SK-N-SH treated with all-trans-retinoic acid at 6 μM for 48 hours (cell line): ENCODE measurements at places on chromosomes 11 and 22.

DNA sequence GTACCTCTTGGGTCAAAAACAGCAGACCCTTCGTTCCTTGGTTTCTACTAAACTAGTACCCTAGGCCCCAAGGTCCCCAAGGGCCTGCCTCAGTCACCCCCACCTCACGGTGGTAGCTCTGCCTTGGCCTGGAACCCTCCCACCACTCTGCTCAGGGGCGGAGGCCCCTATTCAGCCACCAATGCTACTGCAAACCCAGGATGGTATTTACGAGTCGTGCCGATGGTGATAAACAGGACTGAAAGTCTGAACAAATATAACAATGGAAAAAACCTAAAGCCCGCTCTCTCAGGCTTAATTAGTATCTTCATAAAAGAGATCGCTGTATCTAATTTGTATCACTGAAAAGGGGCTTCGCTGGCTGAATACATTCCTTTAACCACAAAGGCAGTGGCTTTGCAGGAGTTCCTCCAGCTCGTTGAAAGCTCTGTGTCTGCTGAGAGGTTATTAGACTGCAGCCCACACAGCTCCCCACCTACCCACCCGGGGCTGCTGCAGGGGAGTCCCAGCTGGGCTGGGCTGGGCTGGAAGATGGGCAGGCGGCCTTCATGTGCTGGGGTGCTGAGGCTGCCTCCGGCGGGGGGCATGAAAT is 15.2 kb downstream of the SHISAL1 start:
- no peak for ATAC-seq

DNA sequence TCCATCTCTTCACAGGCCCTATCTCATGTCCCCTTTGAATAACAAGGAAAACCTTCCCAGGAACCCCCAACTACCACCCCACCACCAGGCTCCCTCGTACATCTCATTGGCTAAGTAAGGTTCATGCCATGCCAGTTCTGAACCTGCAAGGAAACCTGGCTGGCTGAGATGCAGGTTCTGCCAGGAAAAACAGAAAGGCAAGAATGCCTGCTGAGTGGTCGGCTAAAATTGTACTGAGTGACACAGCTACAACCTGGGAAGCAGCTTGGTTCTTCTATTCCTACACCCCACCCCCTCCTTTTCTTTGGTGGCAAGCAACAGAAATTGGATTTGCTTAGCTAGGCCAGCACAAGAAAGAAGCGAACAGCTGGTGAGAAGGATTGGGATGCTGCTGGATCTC is 36.1 kb upstream of the TSPAN18 start:
- no peak for ATAC-seq

GRCh38 chr11:27603376-27603990 is 96.8 kb downstream of the BDNF start:
- ATAC-seq = no peak

- no peak for ATAC-seq
These were observed 144.6 kb downstream of the BRD1 start for GRCh38 chr22:49683032-49683431.

- no peak for ATAC-seq
These were observed 773.2 kb downstream of the DLG2 start for GRCh38 chr11:84853841-84854497.

- ATAC-seq = no peak
These were observed 37.1 kb downstream of the RNF141 start for GRCh38 chr11:10503777-10504480.

GRCh38 chr11:87127101-87127500 is 89.4 kb downstream of the TMEM135 start:
- no peak for ATAC-seq

GRCh38 chr11:3000032-3000961 is 8.2 kb upstream of the NAP1L4 start:
- peak; percentile 91 for ATAC-seq

- ATAC-seq = no peak
These were observed 695.7 kb downstream of the BRD1 start for GRCh38 chr22:49132009-49132408.

- ATAC-seq = no peak
These were observed 77.2 kb upstream of the INCENP start for GRCh38 chr11:62046568-62047100.

- ATAC-seq = peak; percentile 55
These were observed 978 bp downstream of the FLI1 start for GRCh38 chr11:128694618-128695481.

- ATAC-seq = peak; percentile 48
These were observed 4.5 kb upstream of the TP53I11 start for GRCh38 chr11:44955015-44955738.

- ATAC-seq = peak; percentile 11; the same call in 2 of the 3 replicates
These were observed 21.3 kb downstream of the TNKS1BP1 start for GRCh38 chr11:57303280-57303989.
